ENCODE measurements at places on chromosomes 13 and 19. TPM values are rescaled to one million over a fixed set of nuclear protein-coding genes. Genes with fewer than 3 reads are reported as not detected.

- peak; percentile 69 for DNase-seq
Observed at GRCh38 chr19:4556597-4557127, 2.8 kb downstream of the SEMA6B start.

GRCh38 chr19:46081928-46082727 is 41.3 kb upstream of the IGFL4 start:
- DNase-seq = peak; percentile 66

DNA sequence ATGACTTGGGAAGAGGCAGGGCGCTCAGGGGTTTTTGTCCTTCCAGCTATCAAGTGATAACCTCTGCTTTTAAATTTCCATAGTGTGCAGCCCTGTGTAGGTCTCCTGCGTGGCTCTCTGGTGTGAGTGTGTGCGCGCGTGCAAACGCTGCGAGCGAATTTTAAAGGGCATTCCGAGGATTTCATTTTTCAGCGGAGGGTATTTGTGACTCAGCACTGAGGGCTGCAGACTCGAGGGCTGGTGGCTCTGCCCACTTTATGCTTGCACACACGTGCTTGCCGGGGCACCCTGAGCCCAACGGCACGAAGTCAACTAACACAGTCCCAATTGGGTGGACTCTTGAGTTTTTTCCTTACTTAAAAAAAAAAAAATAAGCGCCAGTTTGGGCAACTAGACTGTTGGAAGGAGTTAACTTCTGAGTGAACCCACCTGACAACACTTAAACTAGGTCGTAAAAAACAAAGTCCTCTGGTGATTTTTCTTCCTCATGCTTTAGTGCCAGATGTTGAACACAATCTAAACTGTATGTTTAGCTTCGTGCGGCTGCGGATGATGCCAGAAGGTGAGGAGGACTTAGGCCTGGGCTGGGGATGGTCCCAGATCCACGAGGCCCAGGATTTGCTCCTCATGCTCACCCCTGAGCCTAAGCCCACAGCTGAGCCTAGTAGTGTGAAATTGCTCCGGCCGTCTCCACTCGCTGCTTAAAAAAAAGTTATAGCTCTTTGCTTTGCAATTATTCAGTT is 2.1 kb downstream of the FGF9 start:
- no peak for DNase-seq

GRCh38 chr19:3263866-3264265 is 39.4 kb downstream of the CELF5 start:
- no peak for DNase-seq

Gene PLK5
- total RNA-seq = not detected

GRCh38 chr13:41487222-41487621 is 29.9 kb downstream of the RGCC start:
- DNase-seq = no peak

Gene ZNF649
- total RNA-seq = 9.0 TPM

DNA sequence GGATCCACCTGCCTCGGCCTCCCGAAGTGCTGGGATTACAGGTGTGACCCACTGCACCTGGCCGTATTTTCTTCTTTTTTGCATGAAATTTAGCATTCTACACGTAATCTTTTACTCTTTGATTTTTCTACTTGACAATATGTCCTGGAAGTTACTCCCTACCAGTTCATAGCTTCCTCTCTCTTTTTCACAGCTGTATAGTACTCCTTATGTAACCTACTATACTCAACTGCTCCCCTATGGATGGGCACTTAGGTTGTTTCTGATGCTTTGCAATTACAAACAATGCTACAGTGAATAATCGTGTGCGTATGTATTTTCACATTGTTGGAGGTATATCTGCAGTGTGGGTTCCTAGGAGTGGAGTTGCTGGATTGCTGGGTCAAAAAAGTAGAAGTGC is 90.5 kb upstream of the FARP1 start:
- no peak for DNase-seq

DNA sequence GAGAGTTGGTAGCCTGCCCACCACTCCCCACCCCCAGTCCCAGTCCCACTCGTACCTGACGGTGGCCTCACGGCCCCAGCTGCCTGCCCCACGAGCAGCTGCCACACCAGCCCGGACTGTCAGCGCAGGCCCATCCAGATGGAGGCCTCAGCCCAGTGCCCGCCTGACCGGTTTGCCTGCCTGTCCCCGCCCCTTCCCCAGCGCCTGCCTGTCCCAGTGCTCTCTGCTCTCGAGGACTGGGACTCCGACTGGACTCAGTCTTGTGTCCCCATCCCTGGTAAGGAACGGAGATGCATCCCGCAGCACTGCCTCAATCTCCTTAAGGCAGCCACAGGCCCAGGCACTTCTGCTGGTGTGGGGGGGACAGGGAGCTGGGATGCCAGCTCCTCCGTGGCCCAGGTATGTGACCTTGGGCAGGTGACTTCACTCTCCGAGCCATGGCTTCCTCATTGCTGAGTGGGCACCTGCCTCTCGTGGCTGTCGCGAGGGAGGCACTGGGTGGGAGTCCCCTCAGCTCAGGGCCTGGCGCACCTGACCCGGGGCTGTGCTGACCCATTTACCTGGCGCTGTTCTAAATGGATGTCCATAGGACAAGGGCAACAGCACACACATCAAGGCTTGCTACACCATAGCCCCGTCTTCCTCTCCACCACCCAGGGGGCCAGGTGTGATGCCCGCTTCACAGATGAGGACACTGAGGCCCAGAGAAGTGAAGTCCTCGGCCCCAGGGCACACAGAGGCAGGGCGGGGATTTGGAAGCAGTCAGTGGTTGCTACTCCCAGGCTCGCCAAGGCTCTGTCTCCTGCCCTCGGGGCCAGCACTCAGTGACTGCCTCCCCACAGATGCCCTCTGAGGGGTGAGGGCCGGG is at the start of gene NKPD1:
TSS of gene NKPD1 (minus strand) at position 113 of the 868 bp plus-strand sequence. CDS start 832 bp downstream, outside the sequence.
- DNase-seq = no peak

- peak; percentile 79 for DNase-seq
Observed at GRCh38 chr19:18660051-18660910, 23.2 kb upstream of the CRTC1 start.

Gene GPC5
- not detected for total RNA-seq

DNA sequence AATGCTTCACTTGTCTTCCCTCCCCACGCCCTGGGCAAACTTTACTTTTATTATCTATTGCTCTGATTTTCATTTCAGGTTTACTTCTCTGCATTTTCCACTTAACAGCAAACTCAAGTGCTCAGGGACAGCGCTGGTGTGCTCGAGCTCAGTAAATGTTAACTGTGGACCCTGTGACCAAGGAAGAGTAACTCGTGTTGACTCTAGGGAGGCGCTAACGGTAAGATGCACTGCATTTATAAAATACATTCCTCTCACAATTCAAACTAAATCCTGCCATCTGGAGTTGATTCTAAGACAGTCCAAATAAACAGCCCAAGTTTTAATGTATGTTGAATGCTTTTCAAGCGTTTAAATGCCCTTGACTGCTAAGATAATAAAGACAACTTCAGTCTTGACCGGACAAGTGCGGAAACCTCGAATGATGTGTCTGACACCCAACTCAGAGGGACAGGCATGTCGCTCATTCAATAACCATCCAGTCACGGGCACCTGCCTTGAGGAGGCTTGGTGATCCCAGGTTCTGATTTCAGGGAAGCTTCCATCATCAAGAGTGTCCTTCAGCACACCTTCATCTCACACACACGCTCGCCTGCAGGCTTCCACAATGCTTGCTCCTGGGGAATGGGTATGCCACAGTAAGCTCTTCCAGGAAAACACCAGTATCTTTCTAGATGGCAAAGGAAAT is 93.2 kb downstream of the STK24 start:
- peak; percentile 11 for DNase-seq

Gene KLK12
- total RNA-seq = not detected

Gene CRB3
- not detected for total RNA-seq

- no peak for DNase-seq
Observed at GRCh38 chr19:14165990-14166830, 29.8 kb upstream of the ASF1B start.

Gene CEACAM8
- total RNA-seq = not detected

DNA sequence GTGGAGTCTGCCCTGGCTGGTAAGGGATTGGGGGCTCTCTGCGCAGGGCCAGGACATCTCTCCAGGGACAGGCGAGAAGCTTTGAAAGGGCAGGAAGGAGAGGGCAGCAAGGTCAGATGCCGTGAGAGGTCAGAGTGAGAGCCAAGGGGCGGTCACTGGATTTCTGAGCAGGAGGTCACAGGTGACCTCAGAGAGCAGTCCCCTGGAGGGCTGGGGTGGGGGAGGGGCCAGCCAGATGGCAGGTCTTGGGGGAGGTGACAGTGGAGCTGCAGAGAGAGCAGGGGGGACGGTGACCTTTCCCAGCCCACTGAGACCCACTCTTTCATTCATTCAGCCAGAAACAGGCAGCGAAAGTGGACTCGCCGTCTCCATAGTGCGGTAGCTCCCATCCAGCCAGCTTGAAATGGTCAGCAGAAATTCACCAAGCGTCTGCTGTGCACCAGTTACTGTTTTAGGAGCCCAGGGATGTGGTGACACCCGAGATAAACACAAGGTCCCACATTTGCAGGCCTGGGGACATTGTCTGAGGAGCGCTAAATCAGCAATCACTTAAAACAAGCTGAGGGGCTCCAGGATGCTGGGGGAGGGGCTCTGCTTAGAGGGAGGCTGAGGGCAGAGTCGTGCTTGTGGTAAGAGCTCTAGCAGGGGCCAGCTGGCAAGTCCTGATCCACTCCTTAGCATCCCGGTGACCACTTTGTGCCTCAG is 10.2 kb downstream of the CARM1 start:
- DNase-seq = no peak

DNA sequence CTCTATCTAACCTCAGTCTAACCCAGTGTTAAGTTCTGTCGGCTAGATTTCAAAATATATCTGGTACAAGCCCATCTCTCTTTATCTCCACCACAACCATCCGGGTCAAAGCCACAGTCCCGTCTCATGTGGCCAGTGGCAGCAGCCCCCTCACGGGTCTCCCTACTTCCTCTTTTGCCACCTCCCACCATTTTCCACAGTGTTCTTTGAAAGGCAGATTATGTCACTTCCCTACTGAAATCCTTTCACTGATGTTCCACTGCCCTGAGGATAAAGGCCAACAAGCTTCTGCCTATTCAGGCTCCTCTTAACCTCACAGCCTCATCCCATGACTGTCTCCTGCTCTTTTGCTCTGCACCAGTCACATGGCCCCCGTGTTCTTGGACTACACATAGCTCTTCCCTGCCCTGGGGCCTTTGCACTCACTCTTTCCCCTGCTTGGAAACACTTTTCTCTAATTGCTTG is 117.2 kb downstream of the UBL3 start:
- DNase-seq = peak; percentile 57

GRCh38 chr13:48281556-48281955 is 22.0 kb upstream of the RB1 start:
- DNase-seq = no peak

- no peak for DNase-seq
Observed at GRCh38 chr19:35161434-35161743, 6.9 kb downstream of the FXYD5 start.

Measured in Daoy (cell line).